ENCODE measurements at places on chromosomes 12 and 14.

DNA sequence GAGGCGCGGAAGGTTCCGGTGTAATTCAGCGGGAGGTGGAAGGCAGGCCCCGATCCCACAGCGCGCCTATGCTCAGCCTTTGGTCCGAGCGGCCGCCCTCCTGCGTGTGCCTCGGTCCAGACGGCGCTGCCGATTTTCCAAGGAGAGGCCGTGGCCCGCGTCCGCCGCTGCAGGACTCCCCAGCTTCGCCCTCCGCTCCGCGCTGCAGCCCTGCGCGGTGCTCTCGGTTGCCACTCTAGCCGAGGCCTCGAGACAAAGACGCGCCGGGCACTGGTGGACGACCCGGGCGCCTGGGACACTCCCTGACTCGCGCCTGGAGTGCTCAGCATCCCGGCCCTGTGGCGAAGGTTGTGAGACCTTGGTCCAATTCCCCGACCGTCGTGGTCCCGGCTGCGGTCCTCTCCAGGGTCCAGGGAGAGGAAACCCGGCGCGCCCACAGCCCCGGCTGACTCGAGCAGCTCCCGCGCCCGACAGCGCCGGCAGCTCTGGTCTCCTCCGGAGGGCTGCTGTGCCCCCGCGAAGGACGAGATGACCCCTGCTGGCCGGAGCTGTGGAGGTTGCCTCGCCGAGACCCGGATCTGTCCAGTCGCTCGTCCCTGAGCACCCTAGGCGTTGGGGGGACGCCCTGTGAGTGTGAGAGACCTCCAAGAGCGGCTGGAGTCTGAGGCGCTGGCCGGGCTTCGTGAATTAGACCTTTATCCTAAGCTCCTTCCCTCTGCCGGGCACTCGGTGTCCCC is 6.5 kb downstream of the HOXC12 start:
- DNase-seq, result no peak

DNA sequence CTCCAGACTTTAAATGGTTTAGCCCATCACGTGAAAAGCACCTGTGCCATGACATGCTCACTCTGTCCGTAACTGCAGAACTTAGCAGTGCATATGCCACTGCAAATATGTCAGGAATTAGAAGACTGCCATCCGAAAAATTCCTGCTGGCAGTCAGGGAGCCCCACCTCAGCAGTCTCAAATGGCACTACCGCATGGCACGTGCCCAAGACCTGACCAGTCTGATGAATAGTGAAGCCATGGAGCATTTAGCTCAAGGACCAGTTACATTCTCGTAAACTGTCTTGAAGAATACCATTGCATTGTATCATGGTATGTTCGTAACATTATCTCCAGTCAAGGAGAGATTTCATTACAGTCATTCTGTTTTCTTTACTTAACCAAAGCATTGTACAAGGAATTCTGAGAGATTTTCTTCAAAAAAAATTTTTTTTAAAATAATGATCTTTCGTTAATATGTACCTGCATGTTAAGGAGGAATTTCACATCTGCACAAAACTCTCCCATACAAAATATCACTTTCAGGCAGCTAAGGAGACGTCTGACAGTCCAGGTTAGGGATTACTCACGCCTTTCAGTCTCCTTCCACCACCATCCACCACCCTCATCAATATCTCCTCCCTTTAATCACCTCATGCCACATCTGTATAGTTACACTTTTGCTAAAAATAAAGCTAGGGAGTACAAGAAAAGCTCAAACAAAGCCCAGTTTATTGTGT is 138.5 kb downstream of the ANO2 start:
- DNase-seq, result no peak

DNA sequence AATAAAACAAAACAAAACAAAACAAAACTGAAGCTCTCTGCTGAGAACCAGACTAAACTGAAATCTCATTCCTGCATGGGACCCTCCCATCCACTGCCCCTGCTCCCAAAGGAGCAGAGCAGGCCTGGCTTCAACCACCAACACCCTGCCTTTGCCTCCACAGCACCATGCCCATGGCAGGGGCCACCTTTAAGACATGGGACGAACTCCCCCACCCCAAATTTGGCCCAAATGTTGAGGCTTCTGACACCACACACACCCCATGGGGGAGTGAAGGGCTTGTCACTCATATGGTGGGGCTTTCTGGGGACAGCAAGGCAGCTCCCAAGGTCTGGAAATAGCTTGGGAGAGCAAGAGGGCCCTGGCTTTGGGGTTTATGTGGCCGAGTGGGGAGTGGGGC is 177.2 kb downstream of the KIF26A start:
- DNase-seq, result no peak

- no peak for DNase-seq
Observed at GRCh38 chr12:131947482-131948027, 2.2 kb upstream of the EP400 start.

GRCh38 chr14:100015251-100015655 is 50.0 kb upstream of the EVL start:
- DNase-seq, result no peak

- peak; percentile 19 for DNase-seq
Observed at GRCh38 chr12:7806863-7807487, 17.8 kb downstream of the NANOG start.

DNA sequence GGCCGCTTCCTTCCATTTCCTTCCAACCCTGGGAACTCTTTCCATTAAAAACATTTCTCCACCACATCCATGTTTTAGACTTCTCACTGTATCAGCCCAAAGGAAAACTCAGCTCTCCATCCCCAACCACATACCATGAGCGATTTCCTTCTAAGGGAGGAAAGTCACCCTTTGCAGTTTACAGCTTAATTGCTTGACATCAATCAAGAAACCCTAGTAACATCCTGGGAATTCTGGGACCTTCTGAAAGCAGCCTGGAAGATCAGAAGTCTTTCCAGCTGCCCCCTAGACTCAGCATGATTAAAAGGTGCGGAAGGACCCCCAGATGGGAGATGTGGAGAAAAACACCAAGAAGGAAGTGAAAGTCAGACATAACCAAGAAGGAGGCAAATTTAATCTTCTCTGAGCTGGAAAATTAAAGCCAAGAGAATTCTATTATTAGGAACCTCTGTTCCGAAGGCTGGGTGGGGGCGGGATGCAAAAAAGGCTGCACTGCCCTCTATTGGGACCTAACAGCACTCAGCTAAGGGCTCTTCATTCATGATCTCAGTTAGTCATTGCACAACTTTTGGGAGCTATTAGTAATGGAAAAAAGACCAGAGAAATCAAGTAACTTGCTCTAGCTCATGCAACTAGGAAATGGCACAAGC is 73.3 kb upstream of the PLXNC1 start:
- peak; percentile 59 for DNase-seq

DNA sequence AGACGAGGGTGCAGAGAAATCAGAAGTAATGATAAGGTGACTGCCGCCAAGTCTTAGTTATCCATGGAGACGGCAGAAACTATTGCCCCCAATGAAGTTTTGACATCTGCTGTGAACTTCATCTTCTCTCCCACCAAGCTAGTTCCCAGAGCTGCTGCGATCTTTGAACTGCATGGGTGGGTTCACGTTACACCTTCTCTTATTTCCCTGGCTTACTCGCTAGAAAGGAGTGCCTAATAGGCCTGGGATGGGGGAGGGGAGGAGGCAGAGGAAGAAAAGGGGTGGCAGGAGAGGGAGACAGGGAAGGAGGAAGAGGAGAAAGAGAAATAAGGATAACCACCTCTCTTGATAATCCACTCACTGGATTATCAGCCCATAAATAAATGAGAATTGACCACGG is 157.1 kb downstream of the NTF3 start:
- no peak for DNase-seq

DNA sequence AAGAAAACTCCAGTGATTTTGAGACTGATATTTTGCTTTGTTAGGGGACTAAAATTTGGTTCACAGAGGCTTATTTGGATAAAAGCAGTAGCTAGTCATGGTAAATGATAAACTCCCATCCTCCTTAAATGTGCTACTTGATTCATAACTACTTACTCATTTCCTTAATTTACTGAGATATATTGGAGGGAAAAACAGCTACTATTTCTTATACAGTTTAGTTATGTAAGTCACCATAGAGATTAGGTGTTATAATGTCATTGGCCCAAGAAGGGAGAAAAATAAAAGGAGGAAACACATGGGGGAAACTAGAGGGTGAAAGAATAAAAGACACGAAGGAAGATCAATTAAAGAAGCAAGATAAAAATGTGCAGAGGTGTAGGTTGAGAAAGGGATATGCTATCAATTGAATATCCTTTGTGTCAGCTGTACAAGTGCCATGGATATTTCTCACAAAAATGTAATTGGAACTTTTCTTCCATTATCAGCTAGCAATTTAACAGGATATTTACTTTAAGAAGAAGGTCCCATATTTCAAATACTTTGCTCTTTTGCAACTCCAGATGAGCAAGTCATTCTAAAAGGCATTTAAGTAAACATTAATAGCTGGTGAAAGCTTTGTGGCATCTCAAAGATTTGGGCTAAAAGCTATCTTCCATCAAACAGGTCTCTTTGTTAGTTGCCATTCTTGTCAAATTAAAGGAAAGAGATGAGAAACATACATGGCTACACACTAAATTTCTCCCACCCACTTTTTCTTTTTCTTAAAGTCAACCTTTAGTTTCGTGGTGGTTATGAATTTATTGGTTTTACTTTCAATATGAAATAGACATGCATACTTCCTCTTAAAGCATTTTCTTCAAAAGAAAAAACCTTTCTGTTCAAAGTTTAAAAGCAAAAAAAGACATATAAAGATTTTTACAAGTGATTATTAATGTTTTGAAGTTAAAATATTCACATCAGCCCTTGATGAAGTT is 439.5 kb downstream of the CCER1 start:
- DNase-seq, result no peak

GRCh38 chr14:37167151-37168047 is 5.0 kb downstream of the SLC25A21 start:
- DNase-seq, result no peak
